H54 (cell line): ENCODE measurements at places on chromosomes 16 and 17.

- no peak for DNase-seq
Measured at GRCh38 chr17:50769884-50770283, 2.6 kb upstream of the ANKRD40CL start.

- no peak for DNase-seq
Measured at GRCh38 chr16:27066668-27067537, at the start of gene C16orf82. C16orf82 (plus strand) TSS chr16:27066927.

DNA sequence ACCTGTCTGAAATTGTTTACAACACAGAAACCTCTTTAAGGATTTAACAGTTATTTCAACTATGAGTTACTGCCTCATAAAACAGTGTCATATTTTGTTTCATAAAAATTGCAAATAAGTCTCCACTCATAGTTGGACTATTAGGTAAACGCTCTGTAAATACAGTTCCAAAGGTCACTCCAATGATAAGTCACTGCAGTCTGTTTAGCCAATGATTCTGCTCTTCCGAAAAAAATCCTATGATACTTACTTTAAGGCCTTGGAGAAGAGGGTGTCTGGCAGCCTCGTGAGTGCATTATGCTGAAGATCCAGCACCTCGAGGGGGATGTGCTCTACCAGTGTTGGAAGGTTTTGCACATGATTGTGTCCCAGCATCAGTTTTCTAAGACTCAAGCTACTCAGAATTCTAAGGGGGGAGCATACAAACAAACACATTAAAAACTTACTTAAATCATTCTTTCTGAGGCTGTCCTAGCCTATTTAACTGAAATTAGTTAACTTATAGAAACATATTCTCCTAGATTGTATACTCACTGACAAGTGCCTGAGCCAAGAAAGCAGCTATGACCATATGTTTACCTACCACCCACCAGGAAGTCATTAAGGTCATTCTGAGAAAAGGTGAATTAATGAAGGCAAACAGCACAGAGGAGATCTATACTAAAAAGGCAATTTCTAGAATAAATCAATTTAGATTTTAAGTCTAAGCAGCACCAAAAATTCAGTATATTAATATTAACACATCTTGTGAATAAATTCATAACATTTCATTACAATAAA is 41.1 kb downstream of the MARVELD3 start:
- no peak for DNase-seq

DNA sequence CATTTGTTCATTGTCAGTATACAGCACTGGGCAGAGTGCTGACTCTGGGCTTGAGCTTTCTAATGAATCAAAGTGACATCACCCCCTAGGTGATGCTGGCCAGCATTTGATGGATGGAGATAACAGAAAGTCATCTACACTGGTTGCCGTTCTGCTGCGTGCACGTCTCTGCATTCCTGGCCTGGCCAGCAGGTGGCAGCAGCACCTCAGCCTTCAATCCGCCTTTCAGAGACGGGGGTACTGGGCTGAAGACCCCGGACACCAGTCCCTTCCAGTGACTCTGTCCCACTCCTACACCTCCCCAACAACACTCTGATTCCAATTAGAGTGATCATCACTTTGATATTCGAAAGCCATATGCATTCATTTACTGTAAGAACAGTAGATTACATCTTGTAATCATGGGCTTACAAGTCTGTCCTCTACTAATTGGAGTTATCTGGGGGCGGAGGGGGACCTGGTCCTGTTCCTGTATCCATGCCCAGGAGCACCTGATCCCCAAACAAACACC is 6.0 kb downstream of the CPSF4L start:
- peak; percentile 64 for DNase-seq

DNA sequence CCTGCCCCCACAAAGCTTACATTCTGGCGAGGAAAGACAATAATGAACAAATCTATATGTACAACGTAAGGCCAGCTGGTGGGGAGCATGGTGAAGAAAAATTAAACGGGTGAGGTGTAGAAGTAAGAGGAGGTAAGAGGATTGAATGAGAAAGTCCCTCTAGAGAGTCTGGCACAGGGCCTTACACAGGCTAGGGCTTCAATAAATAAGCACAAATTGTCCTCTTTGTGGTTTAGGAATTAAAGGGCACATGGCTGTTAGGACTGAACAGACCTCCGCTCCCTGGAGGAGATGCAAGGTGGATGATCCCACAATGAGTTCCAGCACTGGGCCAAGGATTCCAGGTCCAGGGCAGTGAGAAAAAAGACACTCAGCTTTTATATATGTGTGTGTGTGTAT is 43.1 kb upstream of the HAPSTR1 start:
- no peak for DNase-seq

GRCh38 chr16:29757950-29758466 is 12.2 kb upstream of the C16orf54 start:
- DNase-seq: no peak

DNA sequence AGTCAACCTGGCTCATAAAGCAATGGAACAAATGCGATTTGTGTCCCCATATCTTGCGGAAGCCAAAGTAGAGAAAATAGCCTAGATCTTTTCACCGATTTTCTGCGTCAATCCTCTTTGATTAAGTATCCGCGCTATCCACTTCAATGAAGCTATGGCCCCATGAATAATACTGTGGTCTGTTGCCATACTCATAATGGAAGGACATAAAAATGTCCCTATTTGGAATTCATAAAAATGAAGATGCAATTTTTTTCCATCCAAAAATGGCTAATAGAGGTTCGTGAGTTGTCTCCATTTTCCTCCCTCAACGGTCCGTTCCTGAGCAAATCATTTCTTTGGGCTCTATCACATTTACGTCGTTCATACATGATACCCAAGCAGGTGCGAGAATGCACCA is 25.4 kb upstream of the ADCY9 start:
- no peak for DNase-seq
